Foreskin melanocyte (primary cell): ENCODE measurements at places on chromosomes 6 and 20.

DNA sequence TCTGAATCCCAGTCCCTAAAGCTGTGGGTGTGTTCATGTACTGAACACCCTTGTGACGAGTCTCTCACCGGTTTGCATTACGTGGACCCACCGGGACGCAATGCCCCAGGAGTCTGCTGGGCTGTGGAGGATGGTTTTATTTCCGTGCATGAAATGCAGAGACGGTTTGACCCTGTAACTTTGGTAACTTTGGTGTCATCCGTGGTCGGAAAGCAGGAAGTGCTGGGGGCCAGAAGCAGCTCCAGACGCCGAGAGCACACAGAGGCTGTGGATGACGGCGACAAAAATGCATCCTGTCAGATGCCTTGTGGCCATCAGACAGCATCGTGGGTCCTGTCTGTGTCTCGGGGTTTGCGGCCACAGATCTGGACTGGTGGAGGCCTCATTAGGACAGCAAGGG lies 7.2 kb downstream of the BHLHE23 start:
- no peak for DNase-seq

DNA sequence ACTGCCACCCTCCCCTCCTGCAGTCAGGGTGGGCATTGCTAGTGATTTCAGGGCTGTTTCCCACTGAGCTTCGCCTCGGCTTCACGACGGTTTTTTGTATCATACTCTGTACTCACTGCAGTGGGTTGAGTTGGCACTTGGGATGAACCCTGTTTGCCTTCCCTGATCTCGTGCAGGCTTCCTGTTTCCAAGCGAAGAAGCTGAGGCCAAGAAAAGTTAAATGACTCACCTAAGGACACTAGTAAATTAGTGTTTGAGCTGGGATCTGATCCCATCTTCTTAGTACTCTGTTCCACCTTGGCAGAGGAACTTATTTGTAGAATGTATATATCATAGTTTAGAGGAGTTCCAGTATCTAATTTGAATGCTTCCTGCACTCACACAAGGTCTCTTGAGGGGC lies 50.3 kb upstream of the VSTM2L start:
- no peak for DNase-seq

GRCh38 chr6:47414423-47415167 lies 63.0 kb upstream of the CD2AP start:
- DNase-seq: peak; percentile 49

DNA sequence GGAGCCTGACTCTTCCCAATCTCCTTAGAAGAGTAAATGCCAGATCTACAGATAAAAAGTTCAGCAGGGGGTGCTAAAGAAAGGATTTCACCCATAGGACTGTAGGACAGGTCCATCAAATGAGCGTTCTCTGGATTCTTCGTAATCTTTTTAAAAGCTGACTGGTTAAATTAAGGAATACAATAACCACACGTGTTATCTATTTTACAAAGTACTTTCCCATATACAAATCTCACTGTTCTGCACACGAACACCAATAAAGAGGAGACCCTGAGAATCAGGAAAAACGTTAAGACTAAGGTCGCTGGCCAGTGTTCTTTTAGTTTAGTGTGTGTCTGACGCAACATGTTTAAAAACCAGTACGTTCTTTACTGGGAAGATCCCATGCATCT lies 542 bp downstream of the TUBE1 start:
- peak; percentile 63 for DNase-seq

- DNase-seq: no peak
Measured at GRCh38 chr20:12110711-12111110, 193.0 kb downstream of the BTBD3 start.

DNA sequence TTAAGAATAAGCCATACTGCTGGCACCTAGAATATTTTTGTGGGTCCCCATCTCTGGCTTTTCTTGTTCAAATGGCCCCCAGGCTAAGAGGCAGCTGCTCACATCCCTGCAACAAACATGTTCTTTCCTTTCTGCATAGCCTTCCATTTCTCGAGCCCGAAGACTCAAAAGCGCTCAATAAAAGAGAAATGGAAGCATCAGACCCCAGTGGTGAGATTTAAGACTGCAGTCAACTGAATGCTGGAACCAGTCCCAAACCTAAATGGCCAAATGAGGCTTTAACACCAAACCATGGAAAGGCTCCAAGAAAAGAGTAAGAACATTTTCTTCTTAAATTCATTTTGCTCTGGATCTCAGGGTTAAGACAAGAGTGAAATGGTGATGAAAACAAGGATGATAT lies 122.1 kb upstream of the TRAF3IP2 start:
- no peak for DNase-seq

- DNase-seq: peak; percentile 69
Measured at GRCh38 chr6:1190366-1190765, 121.5 kb upstream of the FOXQ1 start.

- no peak for DNase-seq
Measured at GRCh38 chr6:129817332-129817731, 43.8 kb downstream of the TMEM244 start.

DNA sequence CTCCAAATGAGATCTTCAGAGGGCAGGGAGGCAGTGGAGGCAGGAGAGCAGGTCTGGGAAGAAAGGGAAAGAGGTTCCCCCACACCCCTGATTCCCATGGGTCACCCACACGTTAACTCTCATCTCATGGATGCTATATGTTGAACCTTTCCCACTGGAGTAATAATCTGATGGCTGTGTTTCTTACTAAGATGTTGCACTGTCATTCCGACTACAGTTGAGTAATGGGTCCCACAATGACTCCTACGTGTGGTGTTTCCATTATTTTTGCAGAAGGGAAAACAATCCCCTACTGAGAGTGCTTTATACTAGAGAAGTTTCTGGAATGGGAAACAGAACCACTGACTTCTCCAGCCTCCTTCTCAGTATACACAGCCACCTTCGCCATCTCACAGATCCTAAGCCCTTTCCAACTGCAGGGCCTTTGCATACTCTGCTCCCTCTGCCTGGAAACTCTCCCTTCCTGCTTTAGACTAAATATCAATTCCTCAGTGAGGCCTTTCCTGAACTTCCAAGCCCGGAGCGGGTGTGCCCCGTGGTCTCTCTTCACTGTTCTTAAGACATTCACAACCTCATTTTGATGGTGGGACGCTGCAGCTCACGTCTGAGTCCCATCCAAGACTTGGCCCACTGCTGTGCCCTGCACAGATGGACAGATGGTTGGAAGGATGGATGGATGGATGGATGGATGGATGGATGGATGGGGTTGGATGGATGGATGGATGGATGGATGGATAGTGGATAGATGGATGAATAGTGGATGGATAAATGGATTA lies 238.6 kb upstream of the PMEPA1 start:
- DNase-seq: no peak

DNA sequence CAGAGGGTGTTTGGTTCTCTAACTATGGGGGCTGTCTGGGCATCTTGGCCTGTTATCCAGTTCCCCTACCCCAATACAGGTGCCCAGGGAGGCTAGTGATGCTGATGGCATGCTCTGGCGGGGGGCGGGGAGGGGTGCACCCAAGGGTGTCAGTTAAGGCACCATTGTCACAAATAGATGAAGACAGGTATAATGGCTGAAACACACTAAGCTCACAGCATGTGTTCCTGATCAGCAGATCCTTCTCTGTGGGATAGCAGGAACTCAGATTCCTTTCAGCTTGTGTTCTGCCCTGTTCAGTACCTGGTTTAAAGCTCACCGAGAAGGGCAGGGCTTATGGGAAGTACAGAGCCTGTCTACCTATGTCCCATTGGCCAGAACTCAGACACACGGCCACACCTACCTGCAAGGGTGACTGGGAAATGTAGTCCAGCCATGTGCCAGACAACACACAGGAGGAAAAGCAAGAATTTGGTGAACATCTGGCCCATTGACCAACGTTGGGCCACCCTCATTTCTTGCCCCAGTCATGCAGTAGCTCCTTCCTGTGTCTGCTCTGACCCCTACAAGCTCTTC lies 3.4 kb upstream of the RSPO4 start:
- DNase-seq: no peak

- DNase-seq: no peak
Measured at GRCh38 chr20:31566658-31567379, 38.3 kb upstream of the ID1 start.

GRCh38 chr20:60808003-60808672 lies 443.9 kb upstream of the CDH4 start:
- no peak for DNase-seq

- DNase-seq: no peak
Measured at GRCh38 chr6:149960488-149960887, 3.3 kb upstream of the ULBP1 start.

GRCh38 chr6:21961226-21961625 lies 335.6 kb downstream of the PRL start:
- no peak for DNase-seq

DNA sequence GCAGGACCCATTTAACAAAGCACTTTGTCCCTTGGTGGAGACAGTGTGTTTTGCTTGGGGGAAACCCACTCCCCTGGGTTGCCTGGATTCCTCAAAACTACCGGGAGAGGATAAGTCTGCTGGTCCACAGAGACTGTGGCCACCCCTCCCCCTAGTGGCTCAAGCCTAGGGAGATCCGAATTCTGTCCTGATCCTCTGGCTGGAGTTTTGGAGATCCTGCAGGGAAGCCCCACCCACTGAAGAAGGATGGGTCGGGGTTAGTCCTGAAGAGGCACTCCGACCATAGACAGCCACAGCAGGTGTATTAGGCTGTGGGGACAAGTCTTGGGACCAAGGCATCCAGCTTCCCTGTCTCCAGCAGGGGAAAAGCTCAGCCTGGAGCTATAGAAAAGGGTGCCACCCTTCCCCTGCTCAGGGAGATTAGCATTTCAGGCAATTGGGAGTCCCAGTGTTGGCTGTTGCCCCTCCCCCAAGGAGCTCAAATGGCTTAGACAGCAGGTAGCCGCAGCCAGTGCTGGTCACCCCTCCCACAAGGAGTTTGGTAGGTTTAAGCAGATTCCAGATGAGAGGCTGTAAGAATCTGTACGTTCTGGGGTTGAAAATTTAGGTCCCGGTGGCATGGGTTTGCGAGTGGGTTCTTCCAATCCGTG lies 750.0 kb downstream of the TBC1D32 start:
- no peak for DNase-seq

DNA sequence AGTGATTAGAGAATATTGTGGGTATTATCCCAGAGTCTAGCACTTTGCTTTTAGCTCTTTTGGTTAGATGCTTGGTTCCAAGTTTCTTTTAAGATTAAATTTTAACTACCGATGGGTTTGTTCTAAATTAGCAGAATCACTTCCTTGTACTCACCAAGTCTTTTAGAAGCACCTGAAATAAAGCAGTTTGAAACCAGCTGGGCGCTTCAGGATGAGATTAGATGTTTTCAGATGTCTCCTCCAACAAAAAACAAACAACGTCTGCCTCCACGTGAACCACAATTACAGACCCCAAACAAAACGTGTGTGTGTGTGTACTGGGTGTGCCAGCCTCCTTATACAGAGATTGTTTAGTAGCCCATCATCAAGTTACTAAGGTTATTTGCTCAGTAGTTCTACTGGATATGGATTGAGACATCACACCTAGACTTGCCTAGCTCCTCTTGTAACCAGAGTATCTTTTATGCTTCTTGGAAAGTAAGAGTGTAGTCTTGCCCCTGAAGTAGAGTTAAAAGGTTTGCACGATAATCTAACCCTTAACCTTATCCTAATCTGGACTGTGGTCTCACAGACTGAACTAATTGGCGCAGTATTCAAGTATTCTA lies 2.3 kb downstream of the DSTN start:
- no peak for DNase-seq

DNA sequence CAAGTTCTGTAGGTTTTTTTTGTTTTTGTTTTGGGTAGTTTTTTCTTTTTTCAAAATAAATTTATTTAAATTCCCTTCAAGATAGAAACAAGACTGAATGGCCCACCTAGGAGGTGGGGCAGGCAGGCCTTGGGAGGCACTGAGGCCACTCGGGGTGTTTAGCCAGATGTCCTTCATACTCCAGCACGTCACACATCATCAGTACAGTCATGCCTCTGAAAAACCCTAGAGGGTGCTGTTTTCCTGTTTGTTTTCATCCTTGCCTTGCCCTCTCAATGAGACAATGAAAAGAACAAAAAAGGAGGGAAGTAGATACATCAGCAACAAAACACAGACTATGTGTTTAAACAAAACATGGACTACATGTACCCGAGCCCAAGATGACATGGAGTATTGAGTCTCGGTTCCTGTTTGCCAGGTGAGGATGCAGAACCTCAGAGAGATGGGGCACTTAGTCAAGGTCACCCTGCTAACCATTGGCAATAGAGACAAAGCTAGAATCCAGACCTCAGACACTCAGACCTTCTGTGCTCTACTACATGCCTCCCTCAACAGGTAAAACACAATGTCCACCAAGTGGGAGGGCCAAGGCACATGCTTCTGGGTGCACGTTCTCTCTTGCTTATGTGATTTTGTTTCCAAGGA lies 26.8 kb upstream of the CLIC5 start:
- no peak for DNase-seq

DNA sequence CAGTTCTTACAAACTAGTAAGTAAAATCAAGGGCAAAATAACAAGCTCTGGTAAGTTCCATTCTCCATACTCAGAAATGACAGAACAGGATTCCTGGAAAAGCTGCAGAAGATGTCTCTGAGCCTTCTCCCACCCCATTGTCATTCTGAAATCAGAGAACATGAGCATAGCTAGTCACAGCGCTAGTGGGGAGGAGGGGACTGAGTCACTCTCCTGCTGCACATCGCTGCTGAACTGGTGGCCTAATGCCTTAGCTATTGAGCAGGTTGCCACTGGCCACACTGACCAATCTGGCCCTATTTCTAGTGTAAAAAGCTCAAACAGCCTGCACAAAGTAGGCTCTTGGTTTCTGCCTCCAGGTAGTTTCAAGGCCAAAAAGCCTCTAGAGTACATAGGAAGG lies 26.1 kb upstream of the RIPPLY2 start:
- no peak for DNase-seq

DNA sequence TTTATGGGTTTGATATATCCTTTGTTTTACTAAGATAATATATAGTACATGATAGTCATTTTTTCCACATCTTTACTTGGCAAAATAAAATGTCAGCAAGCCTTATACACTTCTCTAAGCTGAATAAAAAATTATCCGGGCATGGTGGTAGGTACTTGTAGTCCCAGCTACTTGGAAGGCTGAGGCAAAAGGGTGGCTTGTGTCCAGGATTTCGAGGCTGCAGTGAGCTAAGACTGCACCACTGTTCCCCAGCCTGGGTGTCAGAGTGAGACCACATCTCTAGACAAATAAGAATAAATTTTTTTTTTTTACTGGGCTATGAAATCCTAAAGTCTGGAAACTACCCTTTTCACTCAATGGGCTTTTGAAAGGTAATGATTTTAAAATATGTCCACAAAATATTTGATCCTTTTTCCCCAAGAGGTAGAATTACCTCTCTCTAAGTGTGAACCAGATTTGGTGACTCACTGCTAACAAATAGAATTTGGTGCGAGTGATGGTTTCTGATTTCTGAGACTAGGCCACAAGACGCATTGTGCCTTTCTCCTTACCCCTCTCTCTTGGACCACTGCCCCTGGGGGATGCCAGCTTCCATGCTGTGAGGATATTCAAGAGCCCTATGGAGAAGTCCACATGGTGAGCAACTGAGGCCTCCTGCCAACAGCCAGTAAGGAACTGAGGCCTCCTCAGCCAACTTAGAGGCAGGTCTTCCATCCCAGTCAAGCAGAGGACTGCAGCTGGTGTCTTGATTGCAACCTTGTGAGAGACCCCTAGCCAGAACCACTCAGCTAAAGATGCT lies 84.2 kb upstream of the ZNFX1 start:
- DNase-seq: no peak

- DNase-seq: no peak
Measured at GRCh38 chr20:40329321-40329720, 359.7 kb downstream of the MAFB start.
